ENCODE measurements at places on chromosomes 2 and 18.

- no peaks in the 10 kb centered on the region for H3K4me1 ChIP-seq
- no peak for DNase-seq
- H3K36me3 ChIP-seq, result peaks cover 14% of the 10 kb centered on the region
These were observed 239.0 kb downstream of the OSR1 start for GRCh38 chr2:19119326-19120001.

DNA sequence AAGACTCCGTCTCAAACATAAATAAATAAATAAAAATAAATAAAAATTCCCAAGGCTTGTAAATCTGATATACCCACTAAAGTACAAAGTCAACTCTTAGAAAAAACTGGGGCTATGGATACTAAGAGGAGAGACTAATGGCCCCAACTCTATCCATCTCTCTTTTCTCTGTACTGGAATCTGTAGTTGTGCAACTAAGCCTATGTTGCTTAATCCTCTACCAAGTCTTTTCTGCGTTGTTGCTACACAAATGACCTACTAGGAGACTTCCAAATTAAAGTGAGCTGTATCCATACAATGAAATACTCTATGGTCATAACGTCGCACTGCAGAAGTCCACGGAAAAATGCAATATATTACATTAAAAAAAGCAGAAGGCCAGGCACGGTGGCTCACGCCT, 8.1 kb downstream of the MRPS5 start:
- H3K36me3 ChIP-seq, result peaks cover 54% of the 10 kb centered on the region
- peaks cover 9% of the 10 kb centered on the region for H3K4me1 ChIP-seq
- H3K4me3 ChIP-seq, result no peak overlapping the region
- no peak for DNase-seq
- H3K27me3 ChIP-seq, result no peaks in the 10 kb centered on the region

- no peak within 1 kb of the TSS for H3K27ac ChIP-seq
- DNase-seq, result peak; percentile 75
- peak within 1 kb of the TSS; percentile 67 for H3K4me3 ChIP-seq
- no peaks in the 10 kb centered on the region for H3K36me3 ChIP-seq
- peaks cover 76% of the 10 kb centered on the region for H3K27me3 ChIP-seq
These were observed at the start of gene NFATC1 for GRCh38 chr18:79395761-79396404. NFATC1 (plus strand) TSS chr18:79395930; CDS start chr18:79396225, 295 bp downstream.

- no peak overlapping the region for H3K4me3 ChIP-seq
- H3K27ac ChIP-seq, result no peak overlapping the region
- no peak for DNase-seq
- H3K27me3 ChIP-seq, result no peaks in the 10 kb centered on the region
- peaks cover 7% of the 10 kb centered on the region for H3K4me1 ChIP-seq
- no peaks in the 10 kb centered on the region for H3K36me3 ChIP-seq
These were observed 56.0 kb upstream of the ST8SIA3 start for GRCh38 chr18:57296336-57296735.

- no peak for DNase-seq
- no peaks in the 10 kb centered on the region for H3K27me3 ChIP-seq
- 0 out of 2 replicates have a peak overlapping the region, but pooled peaks have one; percentile 25 for H3K27ac ChIP-seq
- H3K36me3 ChIP-seq, result no peaks in the 10 kb centered on the region
- H3K4me1 ChIP-seq, result peaks cover 29% of the 10 kb centered on the region
These were observed 197.1 kb downstream of the NEDD4L start for GRCh38 chr18:58241026-58241679.

- DNase-seq, result no peak
- H3K4me1 ChIP-seq, result peaks cover 50% of the 10 kb centered on the region
- H3K36me3 ChIP-seq, result peaks cover 7% of the 10 kb centered on the region
- H3K27me3 ChIP-seq, result no peaks in the 10 kb centered on the region
These were observed 38.3 kb upstream of the NRP2 start for GRCh38 chr2:205644018-205644417.

DNA sequence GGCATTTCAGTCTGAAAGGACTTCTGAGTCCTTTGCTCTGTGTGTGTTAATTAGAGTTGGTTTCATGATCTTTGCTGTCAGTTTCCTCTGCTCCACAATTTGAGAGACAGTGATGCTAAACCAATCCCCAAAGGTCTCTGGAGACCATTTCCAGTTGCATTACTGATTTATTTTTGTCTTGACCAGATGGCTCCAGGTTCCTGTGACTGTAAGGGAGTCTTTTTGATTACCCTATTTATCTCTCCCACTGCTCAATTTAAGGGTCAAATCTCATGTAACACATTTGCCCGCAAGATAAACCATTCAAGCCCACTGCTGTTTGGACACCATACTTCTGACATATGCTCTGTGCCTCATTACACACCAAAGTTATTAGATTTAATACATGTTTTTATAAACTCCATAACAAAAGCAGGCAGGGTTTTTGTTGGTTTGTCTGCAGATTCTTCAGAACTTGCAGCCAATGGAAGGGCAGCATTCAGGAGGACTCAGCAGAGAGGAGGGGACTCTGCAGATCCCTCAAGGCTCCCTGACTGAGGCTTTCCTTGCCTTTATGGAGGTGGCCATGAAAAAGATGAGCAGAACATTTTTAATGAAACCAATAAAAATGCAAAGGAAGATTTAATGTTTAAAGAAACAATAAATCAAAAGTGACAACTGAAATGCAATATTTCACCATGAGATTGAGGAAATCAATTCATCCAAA, 889.3 kb upstream of the CELF4 start:
- peaks cover 16% of the 10 kb centered on the region for H3K4me1 ChIP-seq
- no peak overlapping the region for H3K27ac ChIP-seq
- H3K27me3 ChIP-seq, result no peaks in the 10 kb centered on the region

GRCh38 chr18:10604182-10604581, 78.4 kb downstream of the NAPG start:
- no peak overlapping the region for H3K4me3 ChIP-seq
- peaks cover 4% of the 10 kb centered on the region for H3K27me3 ChIP-seq
- peaks cover 2% of the 10 kb centered on the region for H3K4me1 ChIP-seq
- H3K36me3 ChIP-seq, result peaks cover 22% of the 10 kb centered on the region

DNA sequence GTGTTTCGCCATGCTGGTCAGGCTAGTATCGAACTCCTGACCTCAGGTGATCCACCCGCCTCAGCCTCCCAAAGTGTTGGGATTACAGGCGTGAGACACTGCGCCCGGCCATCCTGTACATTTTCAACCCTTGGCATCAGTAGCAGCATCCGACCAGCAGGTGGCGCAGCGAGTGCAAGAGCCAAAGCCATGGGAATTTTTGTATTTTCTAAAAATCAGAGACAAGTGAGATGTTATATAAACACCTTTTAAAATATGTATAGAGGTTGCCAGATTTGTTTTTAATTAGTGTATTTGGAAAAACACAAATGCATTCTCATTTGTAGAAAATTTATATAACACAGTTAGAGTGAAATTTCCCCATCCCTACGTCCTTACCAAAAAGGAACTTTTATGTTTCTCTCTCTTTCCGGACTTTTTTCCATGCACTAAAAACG, 36.8 kb downstream of the MOGAT1 start:
- H3K4me3 ChIP-seq, result no peak overlapping the region
- peak; percentile 84 for DNase-seq
- H3K27me3 ChIP-seq, result no peaks in the 10 kb centered on the region
- peaks cover 40% of the 10 kb centered on the region for H3K4me1 ChIP-seq
- no peaks in the 10 kb centered on the region for H3K36me3 ChIP-seq

DNA sequence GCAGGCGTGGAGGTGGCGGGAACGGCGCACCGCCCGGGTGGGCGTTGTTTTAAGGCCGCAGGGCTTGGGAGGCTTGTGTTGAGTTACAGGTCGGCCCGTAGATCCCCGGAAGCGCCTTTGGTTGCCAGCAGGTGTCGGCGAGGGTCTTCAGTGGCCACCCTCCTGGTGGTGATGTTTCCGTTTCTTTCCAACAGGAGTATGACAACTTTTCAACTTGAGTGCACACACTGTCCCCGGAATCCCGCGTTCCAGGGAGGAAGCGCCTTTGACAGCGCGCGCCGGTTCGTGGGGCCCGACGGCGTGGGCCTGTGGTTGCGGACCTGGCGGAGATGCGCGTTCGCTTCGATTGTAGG, 1.0 kb upstream of the HDAC4 start:
- H3K27me3 ChIP-seq, result peaks cover 4% of the 10 kb centered on the region
- H3K27ac ChIP-seq, result peak overlapping the region; percentile 4
- H3K4me3 ChIP-seq, result peak overlapping the region; percentile 86
- peaks cover 33% of the 10 kb centered on the region for H3K4me1 ChIP-seq
- DNase-seq, result no peak
- no peaks in the 10 kb centered on the region for H3K36me3 ChIP-seq

DNA sequence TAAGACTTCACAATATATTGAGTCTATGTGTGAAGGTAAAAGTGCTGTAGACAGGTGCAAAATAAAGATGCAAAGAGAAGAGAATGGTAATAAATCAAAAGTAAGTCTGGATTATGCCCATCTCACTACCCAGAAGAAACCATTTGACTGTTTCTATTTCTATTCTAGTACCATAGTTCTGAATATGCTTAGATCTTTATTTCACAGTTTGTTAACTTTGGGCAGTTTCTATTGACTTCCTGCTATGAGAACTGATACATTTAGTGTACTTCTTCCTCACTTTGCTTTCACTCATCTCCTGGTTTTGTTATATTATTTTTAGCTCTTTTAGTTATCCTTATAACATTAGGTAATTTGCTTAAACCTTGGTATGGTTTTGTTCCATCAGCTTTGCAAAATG, 94.9 kb downstream of the HS1BP3 start:
- DNase-seq, result no peak
- H3K36me3 ChIP-seq, result no peaks in the 10 kb centered on the region
- no peaks in the 10 kb centered on the region for H3K27me3 ChIP-seq
- H3K27ac ChIP-seq, result no peak overlapping the region
- H3K4me1 ChIP-seq, result peaks cover 30% of the 10 kb centered on the region

DNA sequence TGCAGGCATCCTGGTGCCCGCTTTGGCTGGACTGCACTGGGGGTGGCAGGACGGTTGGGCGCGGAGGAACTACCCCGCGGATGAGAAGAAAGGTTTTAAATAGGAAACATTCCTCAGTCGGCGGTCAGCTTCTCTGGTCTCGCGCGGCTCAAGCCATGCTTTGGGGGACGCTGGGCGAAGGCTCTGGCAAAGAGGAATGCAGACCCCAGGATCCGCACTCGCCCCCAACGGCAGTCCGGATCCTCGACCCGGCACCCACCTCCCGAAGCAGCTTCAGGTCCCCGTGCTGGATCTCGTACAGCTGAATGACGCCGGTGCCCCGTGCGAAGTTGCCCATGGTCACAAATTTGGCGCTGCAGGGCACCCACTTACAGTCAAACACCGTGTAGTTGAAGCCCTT, 686 bp upstream of the PNO1 start:
- peaks cover 23% of the 10 kb centered on the region for H3K36me3 ChIP-seq
- H3K27me3 ChIP-seq, result no peaks in the 10 kb centered on the region
- H3K4me1 ChIP-seq, result peaks cover 17% of the 10 kb centered on the region
- H3K27ac ChIP-seq, result peak overlapping the region; percentile 100
- peak overlapping the region; percentile 96 for H3K4me3 ChIP-seq

GRCh38 chr2:196442211-196442610, 197.3 kb upstream of the CCDC150 start:
- H3K27me3 ChIP-seq, result no peaks in the 10 kb centered on the region
- DNase-seq, result no peak
- H3K27ac ChIP-seq, result no peak overlapping the region
